ENCODE measurements at places on chromosomes 12 and 14.
A peak's percentile ranks its signal among the peaks of the same experiment; 100 is the strongest.

- DNase-seq: no peak
These were observed 71.8 kb downstream of the DERA start for GRCh38 chr12:15982921-15983320.

GRCh38 chr12:10466311-10466710, 13.1 kb upstream of the KLRC1 start:
- DNase-seq: no peak

DNA sequence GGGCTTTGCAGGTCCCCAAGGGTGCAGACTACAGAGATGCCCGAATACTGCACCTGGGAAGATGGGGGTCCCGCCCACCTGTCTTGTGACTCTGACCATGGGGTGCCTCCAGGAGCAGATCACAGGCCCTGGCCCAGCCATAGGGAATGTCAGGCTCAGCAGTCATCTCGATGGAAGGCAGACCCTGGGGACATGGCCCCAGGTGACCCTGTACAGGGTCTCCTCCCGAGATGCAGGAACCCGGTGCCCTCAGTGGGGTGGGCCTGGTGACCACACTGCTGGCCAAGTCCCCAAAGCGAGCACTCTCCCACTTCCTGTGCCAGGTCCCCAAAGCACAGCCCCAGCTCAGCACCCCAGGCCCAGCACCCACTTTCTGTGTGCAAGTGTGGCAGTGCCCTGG, 903.7 kb upstream of the USP15 start:
- no peak for DNase-seq

GRCh38 chr12:2355198-2355597, 302.4 kb downstream of the CACNA1C start:
- DNase-seq: no peak

DNA sequence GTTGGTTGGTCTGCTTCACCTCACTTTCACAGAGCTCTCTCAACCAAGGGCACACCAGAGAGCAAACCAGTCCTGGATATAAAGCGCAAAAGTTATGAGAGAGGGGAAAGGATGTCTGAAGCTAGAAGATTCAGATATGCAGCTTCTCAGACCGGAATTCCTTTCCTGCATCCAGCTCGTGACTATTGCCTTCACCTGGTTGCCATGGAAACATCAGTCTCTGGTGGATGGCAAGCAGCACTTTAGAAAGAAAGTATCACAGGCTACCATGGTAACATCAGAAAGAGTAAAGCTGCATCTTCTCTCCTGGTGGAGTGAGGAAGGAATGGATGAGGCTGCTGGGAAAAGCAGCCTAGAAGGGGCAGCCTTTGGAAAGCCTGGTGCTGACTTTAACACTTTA, 13.7 kb downstream of the REM2 start:
- no peak for DNase-seq

DNA sequence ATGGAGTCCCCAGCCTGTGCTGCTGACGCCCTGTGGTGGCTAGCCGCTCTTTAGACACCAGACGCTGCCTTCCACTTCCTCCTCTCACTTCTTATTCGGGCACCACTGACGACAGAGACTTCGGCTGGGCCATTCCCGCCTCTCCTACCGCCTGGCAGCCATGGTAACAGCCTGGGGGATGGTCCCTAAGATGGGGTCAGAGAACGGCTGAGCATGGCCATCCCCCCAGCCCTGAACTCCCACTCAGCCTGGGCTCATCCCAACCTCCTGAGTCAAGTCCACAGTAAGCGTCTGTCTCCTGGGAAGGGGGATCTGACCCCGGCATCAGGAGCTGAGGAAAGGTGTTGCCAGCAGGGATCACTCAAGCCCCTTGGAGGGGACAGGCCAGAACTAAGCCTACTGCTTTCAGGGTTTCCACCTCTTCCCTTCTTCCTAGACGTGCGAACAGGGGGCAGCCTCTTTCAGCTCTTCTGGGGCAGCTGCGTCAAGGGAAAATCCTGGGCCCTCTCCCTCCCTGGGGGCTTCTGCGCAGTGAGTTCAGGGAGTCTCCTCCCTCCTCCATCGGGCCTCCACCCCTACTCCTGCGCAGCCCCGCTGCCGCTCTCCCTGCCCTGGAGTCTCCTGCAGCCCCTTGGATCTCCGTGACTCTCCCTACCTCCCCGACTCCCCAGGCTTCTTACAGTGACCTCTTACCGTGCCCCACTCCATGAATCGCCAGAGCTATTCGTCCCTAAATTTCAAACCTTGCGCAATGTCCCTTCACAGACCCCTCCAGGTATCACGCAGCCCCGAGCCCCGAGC, 643 bp upstream of the TAMALIN start:
- DNase-seq: no peak

- DNase-seq: no peak
These were observed at the start of gene JAG2 for GRCh38 chr14:105168496-105168978. TSS of gene JAG2 (minus strand) at chr14:105168776. CDS start at chr14:105168420, 356 bp downstream.

DNA sequence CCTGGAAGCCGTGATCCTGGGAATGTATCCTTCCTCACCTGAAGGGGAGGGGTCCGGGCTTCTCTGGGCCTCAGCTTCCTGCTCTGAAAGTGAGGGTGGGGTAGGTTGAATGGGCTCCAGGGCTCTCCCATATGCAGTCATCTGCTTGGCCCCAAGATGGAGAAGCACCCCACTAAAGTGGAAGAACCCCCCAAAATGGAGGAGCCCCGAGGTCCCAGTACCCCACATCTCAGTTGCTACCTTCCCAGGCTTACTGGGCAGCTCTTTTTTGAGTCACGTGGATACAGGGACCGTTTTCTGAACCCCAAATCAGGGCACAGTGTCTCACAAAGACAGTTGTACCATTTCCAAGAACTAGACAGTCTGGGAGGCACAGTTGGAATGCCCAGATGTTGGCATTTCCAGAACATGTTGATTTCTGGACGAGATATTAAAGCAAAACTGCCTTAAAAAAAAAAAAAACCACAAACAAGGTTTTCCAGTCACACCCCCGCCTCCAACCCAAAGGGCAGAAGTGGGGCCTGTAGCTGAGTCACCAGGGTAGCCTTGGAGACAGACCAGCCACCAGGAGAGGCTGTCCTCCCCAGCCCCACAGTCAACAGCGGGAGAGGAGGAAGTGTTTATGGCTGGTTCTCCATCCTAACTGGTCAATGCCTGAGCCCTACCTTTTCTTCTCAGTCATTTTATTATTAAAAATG, 12.1 kb downstream of the VASH1 start:
- peak; percentile 37 for DNase-seq

DNA sequence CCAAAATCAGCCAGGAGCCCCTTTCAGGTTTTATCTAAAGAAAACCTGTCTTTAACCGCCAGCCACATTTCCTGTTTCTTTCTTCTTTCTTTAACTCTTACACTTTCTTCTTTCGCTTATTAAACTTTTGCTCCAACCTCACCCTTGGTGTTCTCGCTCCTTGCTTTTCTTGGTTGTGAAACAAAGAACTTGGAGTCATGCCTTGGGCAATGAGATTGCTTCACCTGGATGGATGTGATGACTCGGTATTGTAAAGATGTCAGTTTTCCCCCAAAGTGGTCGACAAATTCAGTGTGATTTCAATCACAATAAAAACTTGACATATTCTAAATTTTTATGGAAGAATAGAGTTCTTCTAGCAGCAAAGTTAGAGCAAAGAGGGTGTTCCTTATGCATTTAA, 16.2 kb upstream of the TCL1A start:
- no peak for DNase-seq

GRCh38 chr12:40946612-40947194, 241.4 kb upstream of the PDZRN4 start:
- DNase-seq: no peak

GRCh38 chr14:103220134-103220981, 97.1 kb downstream of the TNFAIP2 start:
- no peak for DNase-seq

DNA sequence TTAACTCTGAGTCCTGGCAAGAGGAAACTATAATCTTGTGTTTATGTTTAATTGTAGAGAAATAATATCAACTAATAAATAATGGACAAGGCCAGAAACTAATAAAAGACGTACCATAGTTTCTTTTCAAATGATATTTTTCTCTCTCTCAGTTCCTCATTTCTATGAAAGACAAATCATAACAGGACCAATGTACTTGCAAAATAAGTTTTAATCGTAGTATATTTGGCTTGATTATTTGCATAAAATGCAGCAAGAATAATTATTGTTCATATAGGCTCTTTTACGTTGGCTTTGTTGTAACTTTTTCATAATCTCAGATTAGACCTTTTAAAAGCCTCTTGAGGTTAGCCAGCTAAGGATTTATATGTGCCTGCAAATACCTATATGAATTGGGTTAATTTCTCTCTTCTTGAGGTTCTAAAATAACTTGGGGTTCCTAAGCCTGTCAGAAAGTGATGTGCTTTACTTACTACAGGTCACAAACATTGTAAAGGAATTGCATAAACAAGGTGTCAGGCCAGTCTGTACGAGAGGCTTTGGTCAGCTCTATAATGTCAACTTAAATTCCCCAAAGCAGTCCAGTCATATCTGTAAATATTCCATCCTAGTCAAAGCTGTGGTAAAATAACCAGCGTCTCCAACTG, 152.8 kb upstream of the PTPRQ start:
- DNase-seq: no peak

GRCh38 chr12:77153706-77154105, 88.3 kb upstream of the E2F7 start:
- DNase-seq: no peak

DNA sequence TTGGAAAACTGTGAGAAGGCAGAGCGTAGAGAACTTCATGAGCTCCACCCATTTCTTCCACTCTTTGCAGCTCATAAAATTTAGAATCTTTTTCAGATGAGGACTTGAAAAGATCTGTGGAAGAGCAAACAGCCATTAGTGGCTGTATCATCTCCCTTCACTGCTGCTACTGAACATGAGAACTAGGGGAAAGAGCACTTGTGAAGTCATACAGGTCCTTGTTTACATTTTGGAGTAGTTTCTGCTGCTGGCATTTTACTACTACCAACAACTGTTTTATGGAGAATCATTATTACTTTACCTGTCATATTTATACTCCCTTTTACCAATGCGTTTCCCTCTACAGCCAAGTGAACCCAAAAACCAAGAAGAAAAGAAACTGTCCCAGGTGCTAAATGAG, 41.0 kb downstream of the RPGRIP1 start:
- DNase-seq: no peak

DNA sequence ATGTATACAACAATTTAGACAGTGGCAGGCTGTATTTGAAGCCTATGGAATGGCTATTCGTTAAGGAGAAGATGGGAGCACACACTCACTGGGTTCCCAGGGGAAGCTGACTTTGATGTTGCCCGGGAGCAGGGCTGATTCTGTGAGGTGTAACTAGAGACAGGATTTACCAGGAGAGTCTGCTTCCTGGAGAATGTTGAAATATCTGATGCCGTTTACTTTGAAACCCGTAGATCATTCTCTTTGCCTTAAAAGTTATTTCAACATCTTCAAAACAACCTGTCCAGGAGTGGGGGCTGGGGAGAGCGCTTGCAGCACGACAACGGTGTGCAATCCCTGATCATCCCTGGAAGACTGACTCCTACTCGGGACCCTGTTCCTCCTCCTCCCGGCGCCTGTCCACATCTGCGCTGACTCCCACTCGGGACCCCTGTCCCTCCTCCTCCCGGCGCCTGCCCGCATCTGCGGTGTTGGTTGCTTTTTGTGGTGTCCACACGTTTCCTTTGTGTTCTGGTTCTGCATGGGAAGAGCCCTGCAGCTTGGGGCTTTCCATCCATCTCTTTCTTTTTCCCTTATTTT, 72.6 kb downstream of the AACS start:
- DNase-seq: no peak

DNA sequence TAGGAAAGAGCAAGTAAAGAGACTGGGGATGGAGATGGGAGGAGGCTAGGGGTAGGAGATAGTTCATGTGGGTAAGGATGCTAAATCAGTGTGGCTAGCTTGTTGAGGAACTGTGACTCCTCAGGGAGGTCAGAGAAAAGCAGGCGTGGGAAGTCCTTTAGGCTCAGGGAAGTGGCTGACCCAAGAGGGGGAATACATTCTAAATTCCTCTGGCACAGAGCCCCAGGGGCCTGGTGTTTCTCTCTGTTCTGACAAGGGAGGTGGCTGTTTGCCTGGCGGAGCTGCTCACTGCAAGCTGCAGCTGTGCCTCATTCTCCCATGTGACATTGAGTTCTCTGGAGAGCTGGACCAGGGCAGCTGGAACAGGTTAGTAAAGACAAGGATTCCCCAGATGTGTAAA, 152.2 kb upstream of the SLC38A2 start:
- DNase-seq: no peak

- DNase-seq: no peak
These were observed 84.7 kb upstream of the FERMT2 start for GRCh38 chr14:53035336-53036210.

DNA sequence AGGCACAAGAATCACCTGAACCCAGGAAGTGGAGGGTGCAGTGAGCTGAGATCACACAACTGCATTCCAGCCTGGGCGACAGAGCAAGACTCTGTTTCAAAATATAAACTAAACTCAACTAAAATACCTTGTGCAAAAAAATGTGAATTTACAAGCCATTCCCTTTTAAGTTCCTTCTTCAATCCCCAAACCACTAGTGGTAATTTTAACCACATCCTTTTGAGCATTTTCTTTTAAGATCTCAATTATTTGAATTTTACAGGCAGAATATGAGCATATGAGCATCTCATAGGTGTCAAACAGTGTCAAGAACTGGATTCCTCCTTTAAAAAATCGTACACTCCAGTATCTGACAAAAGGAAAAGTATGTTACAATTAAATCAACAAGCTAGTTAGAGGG, 57.0 kb upstream of the NPFF start:
- DNase-seq: no peak

DNA sequence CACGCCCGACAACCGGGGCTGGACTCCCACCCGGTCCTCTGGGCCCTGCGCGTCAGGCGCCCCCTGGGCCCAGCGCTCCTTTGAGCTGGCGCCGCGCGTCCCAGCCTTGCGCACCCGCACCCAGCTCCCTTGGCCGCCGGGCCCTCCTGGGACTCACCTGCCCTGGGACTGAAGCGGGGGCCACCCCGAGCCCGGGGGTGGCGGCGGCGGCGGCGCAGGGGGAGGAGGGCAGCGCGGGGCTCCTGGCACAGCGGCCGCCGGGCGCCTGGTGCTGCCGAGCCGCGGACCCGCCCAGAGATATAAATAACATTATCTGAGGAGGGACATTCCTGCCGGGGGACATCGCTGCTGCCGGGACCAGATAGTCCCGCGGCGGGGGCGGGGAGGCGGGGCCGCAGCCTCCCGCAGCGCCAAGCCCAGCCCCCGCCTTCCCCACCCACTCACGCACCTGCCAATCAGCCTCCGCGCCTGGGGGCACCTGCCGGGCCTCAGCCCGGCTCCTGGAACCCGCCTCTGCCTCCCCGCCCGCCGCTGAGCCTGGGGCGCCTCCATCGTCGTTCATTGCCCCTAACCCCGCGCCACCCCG, at the start of gene SPTB:
Gene SPTB, minus strand, starts transcription at position 273 of the 586 bp plus-strand sequence. CDS start 56,813 bp downstream, outside the sequence.
- no peak for DNase-seq

GRCh38 chr14:103544388-103545218, 15.6 kb downstream of the TRMT61A start:
- no peak for DNase-seq

- DNase-seq: no peak
These were observed 119.7 kb upstream of the HIF1A start for GRCh38 chr14:61575551-61576150.
